ENCODE measurements at places on chromosomes 1 and 21. TPM values are rescaled to one million over a fixed set of nuclear protein-coding genes. Genes with fewer than 3 reads are reported as not detected.

- DNase-seq = no peak
Observed at GRCh38 chr1:4963251-4963650, 308.8 kb downstream of the AJAP1 start.

GRCh38 chr21:42787613-42788012, 91.7 kb downstream of the WDR4 start:
- DNase-seq = no peak

DNA sequence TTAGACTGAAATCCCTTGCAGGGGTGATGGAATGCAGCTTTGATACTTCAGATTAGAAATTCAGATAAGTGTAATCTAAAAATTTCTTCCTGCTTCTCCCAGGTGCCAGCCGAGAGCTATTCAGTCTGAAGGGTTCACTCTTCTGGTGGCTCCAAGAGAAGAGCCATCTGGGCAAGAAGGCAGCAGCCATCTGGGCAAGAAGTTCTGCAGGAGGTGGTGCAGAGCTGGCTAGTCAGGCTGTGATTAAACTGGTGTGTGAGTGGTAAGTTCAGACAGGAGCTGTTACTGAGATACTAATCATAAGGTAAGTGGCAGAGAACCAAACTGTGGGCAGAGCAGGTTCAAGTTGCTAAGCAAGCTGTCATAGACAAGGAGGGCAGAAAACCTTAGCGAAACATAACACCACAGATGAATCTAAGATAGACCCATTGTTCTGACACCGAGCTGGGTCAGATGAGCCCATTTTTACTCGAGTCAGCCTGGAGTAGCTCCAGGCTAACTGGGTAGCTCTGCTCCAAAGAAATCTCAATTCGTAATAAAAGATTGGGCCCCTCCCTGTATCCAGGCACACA, 14.4 kb upstream of the TP53BP2 start:
- DNase-seq = no peak

GRCh38 chr1:65424573-65424889, 4.1 kb downstream of the LEPR start:
- DNase-seq = no peak

DNA sequence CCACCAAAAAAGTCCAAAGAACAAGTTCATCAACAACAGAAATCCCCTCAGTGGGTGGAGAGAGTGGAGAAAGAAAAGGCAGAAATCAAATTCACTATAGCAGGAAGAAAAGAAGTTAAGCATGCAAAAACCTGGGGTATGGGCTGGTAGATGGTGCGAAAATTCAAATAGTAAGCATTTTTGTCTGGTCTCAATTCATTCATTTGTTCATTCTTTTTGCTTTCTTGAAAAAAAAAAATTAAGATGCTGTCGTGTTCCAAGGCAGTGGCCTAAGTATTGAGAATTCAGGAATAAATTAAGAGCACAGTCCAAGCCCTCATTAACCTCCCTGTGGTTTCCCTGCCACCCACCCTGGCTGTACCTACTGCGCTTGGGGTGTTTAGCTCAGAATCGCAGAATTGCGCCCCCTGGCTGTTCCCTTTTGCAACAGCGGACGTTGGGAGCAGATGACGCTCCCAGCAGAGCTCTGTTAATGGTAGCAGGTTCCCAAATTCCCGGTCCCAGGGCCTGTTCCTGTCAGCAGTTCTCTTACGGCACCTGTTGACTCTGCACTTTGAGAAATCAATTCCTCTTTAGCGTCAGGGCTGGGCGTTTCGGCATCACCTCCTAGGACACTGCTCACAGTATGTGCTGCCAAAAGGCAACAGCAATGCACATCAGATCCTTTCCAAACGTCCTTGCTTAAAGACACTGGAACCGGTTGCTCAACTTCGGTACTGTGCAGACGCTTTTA, 34.0 kb upstream of the SSX2IP start:
- DNase-seq = peak; percentile 52

GRCh38 chr1:85933961-85934360, 222.6 kb downstream of the COL24A1 start:
- DNase-seq = no peak

GRCh38 chr1:204217648-204218000, 3.8 kb upstream of the GOLT1A start:
- no peak for DNase-seq

- no peak for DNase-seq
Observed at GRCh38 chr1:215377746-215378145, 189.4 kb upstream of the KCTD3 start.

- no peak for DNase-seq
Observed at GRCh38 chr1:64495878-64496277, 25.9 kb downstream of the CACHD1 start.

- no peak for DNase-seq
Observed at GRCh38 chr1:35499231-35499630, 58.0 kb downstream of the KIAA0319L start.

Gene OR2T2
- 0.19 TPM for polyA plus RNA-seq

Gene SDC3
- polyA plus RNA-seq = 0.30 TPM

Gene SH2D5
- not detected for polyA plus RNA-seq

Gene AQP10
- not detected for polyA plus RNA-seq

Gene ANGEL2
- 45.8 TPM for polyA plus RNA-seq

Gene CLCNKB
- polyA plus RNA-seq = not detected

Data from B cell (primary cell).